Prostate gland (tissue), 2 donors: ENCODE measurements at places on chromosomes 4 and X. TPM values are rescaled to one million over a fixed set of nuclear protein-coding genes. Genes with fewer than 3 reads are reported as not detected.
A peak's percentile ranks its signal among the peaks of the same experiment; 100 is the strongest.

DNA sequence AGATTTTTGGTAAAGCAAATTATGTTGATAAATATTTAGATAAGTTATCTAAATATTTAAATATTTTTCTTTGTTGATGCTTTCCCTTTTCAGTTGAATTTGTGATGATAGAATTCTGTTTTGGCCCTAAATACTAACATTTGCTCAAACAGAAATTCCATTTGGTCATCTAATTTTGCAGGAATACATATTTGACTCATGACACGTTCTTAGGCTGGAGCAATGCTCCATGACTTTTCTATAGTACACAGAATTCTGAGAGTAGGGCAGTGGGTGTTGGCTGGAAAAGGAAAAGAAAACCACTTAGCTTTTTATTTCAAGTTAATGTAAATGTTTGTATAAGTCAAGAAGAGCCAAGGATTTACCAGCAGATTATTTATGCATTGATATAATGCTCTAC is 58.6 kb upstream of the GK2 start:
- DNase-seq: no peak
- H3K4me3 ChIP-seq: no peak overlapping the region
- H3K36me3 ChIP-seq: no peaks in the 10 kb centered on the region
- no peaks in the 10 kb centered on the region for H3K4me1 ChIP-seq

GRCh38 chrX:99857455-99857854 is 552.6 kb downstream of the PCDH19 start:
- DNase-seq: no peak
- no peaks in the 10 kb centered on the region for H3K36me3 ChIP-seq
- H3K27ac ChIP-seq: no peak overlapping the region
- H3K4me3 ChIP-seq: no peak overlapping the region
- no peaks in the 10 kb centered on the region for H3K4me1 ChIP-seq

DNA sequence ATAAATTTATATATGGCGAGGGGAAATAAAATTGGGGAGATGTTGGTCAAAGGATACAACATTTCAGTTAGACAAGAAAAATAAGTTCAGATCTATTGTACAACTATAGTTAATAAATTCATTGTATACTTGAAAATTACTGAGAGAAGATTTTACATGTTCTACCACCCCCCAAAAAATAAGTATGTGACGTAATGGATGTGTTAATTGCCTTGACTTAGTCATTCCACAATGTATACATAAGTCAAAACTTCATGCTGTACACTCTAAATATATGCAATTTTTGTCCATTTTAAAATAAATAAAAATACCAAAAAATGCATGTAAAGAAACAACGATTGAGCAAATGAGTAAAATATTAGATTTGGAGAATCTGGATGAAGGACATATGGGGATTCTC is 1.8 kb downstream of the USP11 start:
- no peaks in the 10 kb centered on the region for H3K36me3 ChIP-seq
- peak overlapping the region; percentile 100 for H3K27ac ChIP-seq
- no peak for DNase-seq
- peak overlapping the region; percentile 56 for H3K4me3 ChIP-seq

DNA sequence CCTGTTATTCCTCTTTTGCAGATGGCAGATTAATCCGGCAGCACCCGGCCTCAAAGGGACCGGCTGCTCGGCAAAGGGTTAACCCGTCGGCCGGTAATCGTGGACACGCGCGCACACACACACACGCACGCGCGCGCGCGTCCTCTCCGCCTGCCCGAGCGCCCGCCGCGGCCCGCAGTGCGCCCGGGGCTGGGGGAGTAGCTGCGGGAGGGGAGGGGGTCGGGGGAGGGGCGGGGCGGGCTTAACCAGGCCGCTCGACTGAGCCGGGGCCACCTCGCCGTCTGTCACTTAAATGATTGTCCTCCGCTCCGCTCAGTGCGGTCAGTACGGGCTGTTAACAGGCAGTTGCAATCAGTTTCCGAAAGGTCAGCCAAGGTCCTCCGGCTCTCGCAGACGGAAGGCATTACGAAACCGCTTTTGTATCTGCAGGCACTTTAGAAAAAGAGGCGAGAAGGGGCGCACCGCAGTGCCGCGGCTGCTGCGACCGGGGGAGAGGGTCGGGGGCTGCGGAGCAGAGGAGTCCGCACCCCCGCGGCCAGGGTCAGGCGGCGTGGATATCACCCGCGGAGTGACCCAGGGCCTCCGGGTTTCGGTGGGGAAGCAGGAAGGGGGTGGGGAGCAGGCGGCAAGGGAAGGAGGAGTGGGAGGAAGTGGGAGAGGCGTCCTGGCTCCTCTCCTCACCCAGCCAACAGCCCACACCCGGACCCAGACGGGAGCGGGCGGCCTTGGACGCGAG is 57.3 kb upstream of the BCOR start:
- H3K4me1 ChIP-seq: peaks cover 3% of the 10 kb centered on the region
- H3K4me3 ChIP-seq: peak overlapping the region; percentile 29
- H3K27ac ChIP-seq: peak overlapping the region; percentile 69
- no peak for DNase-seq

The USP11 gene
- total RNA-seq: 124 TPM
